Inflammatory macrophage (primary cell): ENCODE measurements at places on chromosomes 7 and 10.

DNA sequence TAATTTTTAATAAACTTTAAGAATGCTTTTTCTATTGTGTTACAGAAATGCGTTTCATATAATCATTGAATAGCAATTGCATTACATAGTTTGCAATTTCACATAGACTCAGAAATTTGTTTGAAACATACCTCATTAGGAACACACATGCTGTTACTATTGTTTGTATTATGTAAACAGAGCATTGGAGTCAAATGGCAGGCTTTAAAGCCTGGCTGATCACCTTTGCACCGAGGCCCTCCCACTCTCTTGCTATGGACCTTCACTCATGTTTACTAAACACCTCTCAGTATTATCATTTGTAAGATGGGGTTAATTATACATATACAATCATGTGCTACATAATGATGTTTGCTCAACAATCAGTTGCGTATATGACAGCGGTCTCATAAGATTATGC is 203.6 kb upstream of the NPSR1 start:
- DNase-seq, result no peak

GRCh38 chr7:4833176-4833575 is 28.7 kb downstream of the PAPOLB start:
- DNase-seq, result no peak

GRCh38 chr10:90193240-90193985 is 492.0 kb downstream of the KIF20B start:
- DNase-seq, result no peak

DNA sequence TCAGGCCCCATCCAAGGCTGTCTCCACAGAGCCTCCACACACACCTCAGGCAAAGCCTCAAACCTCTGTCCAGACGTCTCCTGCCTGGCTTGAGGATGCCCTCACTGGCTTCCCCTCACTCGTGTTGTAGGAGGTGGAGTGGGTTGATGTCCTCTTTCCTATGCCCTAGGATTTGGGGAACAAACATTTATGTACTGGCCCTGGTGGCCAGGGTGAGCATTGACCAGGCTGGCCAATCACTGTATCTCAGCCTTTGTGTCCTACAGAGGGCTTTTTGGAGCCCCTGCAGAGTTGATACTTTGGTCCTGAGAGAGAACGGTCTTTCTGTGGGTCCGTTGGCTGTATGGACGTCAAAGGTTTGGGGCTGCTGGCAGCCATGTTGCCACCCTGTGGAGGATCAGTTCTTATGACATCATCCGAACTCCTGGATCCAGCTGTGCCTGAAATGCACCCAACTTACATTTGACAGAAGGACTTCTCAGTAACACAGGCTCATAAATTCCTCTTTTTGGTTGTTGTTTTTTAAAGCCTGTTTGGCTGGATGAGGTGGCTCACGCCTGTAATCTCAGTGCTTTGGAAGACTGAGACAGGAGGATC is 2.3 kb upstream of the GRID2IP start:
- peak; percentile 74 for DNase-seq

- DNase-seq, result no peak
These were observed 396.1 kb downstream of the TNS3 start for GRCh38 chr7:47185839-47186238.

DNA sequence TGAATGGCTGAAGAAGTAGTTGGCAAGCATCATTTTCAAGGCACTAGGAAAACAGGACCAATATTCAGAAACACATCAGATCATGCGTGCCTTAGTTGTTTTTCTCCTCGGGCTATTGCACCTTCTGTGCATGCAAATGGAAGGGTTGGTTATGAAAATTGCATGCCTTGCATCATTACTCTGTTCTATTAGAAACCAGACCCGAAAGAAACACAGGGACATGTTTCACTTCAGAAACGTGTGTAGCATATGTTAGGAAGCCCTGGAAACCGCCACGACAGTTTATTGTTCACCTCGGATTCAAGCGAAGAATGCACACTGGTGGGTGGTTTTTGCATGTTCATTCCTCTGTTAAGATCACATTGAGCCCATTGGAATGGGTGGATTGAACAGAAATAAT is 214.7 kb downstream of the FRMD4A start:
- DNase-seq, result no peak

GRCh38 chr7:2982831-2983230 is 60.8 kb downstream of the CARD11 start:
- no peak for DNase-seq

- DNase-seq, result no peak
These were observed 121.9 kb downstream of the USP6NL start for GRCh38 chr10:11489591-11489990.

DNA sequence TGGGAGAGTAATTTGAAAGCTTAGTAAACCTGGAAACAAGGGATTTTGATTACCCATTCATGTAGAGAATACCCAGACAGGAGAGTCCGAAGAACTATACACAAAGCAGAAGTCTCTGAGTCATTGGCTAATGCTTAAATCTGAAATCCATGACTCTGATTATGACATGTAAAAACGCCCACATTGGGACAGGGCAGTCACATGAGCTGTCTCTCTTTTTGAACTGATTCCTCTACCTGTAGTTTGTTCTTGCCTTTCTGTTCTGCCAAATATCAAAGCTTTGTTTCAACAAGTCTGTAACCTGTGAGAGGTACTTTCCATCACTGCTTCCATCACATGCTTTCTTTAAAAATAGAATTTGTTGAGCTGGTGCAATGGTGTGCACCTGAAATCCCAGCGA is 4.3 kb upstream of the GPNMB start:
- DNase-seq, result peak; percentile 95

GRCh38 chr7:110861163-110861562 is 229.8 kb upstream of the LRRN3 start:
- DNase-seq, result no peak

GRCh38 chr10:118374404-118374803 is 32.3 kb upstream of the FAM204A start:
- no peak for DNase-seq

- no peak for DNase-seq
These were observed 1.8 kb downstream of the LRRC17 start for GRCh38 chr7:102914585-102914984.

GRCh38 chr7:85162721-85163120 is 24.1 kb downstream of the SEMA3D start:
- DNase-seq, result no peak

GRCh38 chr7:130831817-130832481 is 97.9 kb upstream of the KLF14 start:
- peak; percentile 22 for DNase-seq

- DNase-seq, result no peak
These were observed 149.7 kb downstream of the NOC3L start for GRCh38 chr10:94213001-94213530.

DNA sequence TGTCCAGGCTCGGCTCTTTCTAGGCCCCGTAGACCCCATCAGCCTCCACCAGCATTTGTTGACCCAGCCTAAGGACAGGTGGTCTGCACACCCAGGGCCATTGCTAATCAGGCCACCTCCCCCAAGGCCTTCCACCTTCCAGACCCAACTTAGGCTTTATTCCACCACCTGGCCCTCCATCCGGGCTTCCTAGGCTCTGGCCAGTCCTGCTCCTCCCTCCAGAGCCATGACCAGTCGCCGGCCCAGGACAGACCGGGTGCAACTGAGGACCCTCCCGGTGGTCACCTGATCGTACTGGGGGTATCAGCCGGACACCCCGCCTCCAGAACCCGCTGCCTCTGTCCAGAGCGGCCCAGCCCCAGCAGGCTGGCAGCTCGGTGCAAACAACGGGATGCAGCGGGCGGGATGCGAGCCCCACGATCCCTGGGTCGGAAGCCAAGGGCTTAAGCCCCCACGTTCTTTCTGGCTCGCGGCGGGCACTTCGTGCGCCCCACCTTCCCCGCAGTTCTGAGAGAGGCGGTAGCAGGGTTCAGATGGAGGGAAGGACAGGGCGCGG is 545 bp downstream of the NACAD start:
- DNase-seq, result no peak

DNA sequence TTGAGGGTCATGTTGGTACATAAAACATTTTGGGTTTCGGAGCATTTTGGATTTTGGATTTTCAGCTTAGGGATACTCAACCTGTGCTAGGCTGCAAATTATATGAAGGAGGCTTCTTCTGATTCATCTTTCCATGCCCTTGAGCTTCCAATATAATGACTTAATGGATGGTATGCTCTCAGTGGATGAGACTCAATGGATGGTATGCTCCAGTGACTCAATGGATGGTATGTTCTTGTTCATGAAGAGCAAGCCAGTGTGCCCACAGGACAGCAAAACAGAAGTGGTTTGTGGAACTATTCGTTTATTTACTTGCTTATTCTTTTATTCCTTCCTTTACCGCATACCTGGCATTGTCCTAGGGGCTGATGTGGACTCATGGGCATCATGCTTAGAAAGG is 969.6 kb downstream of the LRMDA start:
- DNase-seq, result no peak

DNA sequence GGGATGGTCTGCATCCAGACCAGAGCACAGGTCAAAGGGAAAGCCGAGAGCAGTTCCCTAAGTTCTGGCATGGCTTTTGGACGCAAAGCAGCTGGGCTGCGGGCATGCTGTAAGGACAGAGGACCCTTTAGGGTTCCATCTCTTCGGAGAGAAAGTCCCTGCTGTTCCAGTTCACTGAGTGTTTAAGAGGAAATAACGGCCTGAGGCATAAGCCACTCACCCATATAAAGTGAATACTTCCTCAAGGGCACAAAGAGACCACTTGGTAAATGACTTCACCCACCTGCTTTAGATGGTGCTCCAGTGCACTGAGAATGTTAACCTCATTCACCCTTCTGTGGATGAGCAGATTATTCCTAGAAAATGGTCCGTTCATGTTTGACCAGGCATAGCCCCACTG is 586.7 kb upstream of the GALNT17 start:
- no peak for DNase-seq

- DNase-seq, result peak; percentile 9
These were observed 7.4 kb upstream of the PTPRN2 start for GRCh38 chr7:158595068-158595467.

- DNase-seq, result no peak
These were observed 83.3 kb downstream of the ORC5 start for GRCh38 chr7:104124469-104124868.

GRCh38 chr10:103759100-103759781 is 96.1 kb downstream of the SH3PXD2A start:
- DNase-seq, result peak; percentile 90

- no peak for DNase-seq
These were observed 138.1 kb downstream of the VTI1A start for GRCh38 chr10:112585126-112585525.

GRCh38 chr10:118957966-118958365 is 71.5 kb upstream of the NANOS1 start:
- DNase-seq, result no peak

DNA sequence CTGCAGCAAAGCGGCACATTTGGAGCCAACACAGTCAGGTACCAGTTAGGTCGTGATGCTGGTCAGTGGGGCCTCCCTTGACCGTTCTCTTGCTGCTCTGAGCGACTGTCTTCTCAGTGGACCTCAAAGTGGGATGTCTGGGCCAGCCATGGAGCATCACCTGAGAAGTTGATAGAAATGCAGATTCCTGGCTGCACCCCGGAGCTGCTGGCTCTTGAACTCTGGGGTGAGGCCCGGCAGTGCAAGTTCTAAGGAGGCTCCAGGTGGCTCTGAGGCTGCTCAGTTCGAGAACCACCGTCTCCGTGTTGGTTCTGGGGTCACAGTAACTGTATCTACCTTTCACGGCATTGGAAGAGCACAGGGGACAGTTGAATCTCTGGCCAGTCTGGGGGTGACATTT is 147.5 kb downstream of the WDR37 start:
- DNase-seq, result no peak

- DNase-seq, result no peak
These were observed 41.1 kb downstream of the CXCL12 start for GRCh38 chr10:44343843-44344242.

- no peak for DNase-seq
These were observed 124.8 kb downstream of the CD36 start for GRCh38 chr7:80763289-80763688.

GRCh38 chr10:14678637-14679036 is 96.1 kb downstream of the FAM107B start:
- no peak for DNase-seq

- no peak for DNase-seq
These were observed 27.5 kb upstream of the RELN start for GRCh38 chr7:104017001-104017400.

DNA sequence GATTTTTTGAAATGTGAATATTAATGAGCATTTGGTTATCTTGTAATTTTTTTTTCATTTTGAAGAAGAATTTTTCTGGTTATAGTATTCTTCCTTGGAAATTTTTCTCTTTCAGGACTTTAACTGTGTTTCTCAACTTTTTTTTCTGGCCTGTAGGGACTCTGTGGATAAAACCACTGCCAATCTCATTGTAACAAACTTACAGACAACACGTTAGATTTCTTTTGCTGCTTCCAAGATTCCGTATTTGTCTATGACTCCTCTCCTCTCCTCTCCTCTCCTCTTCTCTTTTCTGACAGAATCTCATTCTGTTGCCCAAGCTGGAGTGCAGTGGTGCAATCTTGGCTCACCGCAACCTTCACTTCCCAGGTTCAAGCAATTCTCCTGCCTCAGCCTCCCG is 19.4 kb upstream of the ZNF92 start:
- no peak for DNase-seq

DNA sequence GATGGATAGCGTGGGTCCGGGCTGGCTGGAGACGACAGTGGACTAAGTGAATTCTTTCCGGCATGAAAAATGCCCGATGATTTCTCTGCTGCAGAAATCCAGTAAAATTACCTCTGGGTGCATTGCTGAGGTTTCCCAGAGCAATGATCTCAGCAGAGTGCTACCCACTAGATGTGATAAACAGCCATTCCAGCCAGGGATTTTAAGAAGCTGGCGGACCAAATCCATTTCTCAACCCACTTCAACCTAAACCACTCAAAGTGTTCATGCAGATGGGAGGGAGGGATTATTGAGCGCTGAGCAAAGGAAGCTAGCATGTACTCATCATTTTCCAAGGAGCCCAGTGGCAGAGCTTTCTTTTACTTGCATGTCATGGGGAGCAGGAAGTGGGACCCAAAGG is 116.7 kb downstream of the PRKCQ start:
- DNase-seq, result no peak

DNA sequence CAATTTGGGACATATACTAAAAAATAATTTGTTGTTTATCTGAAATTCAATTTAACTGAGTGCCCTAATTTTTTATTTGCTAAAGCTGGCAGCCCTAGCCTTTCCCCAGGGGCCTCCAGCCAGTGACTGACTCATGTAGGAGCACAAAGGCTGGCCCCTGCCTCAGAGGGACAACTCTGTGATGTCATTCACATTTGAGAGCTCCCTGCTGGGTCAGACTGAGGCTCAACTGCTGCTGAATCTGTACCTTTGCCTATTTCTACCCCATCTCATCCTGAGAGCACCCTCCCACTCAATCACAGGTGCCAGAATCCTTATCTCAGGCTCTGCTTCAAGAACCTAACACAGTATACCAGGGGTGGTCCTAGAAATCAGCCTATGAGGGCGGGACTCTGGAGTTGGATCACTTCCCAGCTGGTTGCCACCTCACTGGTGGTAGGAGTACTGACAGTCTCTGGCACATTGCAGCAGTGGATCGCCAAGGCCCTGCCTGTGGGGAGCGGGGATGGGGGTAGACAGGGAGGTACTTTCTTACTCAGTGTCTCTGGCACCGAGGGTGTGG is 11.6 kb downstream of the GCK start:
- no peak for DNase-seq
